Lower leg skin (tissue), 4 donors: ENCODE measurements at places on chromosomes 5 and 9. TPM values are rescaled to one million over a fixed set of nuclear protein-coding genes. Genes with fewer than 3 reads are reported as not detected.
A peak's percentile ranks its signal among the peaks of the same experiment; 100 is the strongest.

DNA sequence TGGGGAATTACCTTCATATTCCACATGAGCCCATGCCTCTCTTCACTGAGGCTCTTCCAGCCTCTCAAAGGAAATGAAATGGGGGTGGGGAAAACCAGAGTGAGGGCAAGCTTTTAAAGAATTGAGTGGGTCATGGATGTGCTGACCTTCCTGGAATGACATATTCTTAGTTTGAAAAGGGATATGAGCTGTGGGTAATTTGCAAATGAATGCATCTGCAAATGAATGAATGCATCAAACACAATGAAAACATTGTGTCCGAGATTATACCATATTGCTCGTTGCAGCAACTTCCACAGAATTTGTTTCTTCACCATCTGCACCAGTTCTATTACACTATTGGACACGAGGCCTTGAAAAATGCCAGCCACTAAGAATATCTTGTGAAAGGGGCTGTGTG is 198.6 kb upstream of the CDH6 start:
- no peak for DNase-seq

PAPPA gene
- 1.6 TPM for total RNA-seq

SPINK7 gene
- total RNA-seq: 23.1 TPM

- no peak for DNase-seq
Measured at GRCh38 chr5:1501372-1502045, 22.3 kb downstream of the LPCAT1 start.

GRCh38 chr9:127946728-127947127 is 9.1 kb upstream of the DPM2 start:
- DNase-seq: no peak

PTGDS gene
- 19.4 TPM for total RNA-seq

- DNase-seq: no peak
Measured at GRCh38 chr5:50447228-50447627, 6.1 kb upstream of the EMB start.

DNA sequence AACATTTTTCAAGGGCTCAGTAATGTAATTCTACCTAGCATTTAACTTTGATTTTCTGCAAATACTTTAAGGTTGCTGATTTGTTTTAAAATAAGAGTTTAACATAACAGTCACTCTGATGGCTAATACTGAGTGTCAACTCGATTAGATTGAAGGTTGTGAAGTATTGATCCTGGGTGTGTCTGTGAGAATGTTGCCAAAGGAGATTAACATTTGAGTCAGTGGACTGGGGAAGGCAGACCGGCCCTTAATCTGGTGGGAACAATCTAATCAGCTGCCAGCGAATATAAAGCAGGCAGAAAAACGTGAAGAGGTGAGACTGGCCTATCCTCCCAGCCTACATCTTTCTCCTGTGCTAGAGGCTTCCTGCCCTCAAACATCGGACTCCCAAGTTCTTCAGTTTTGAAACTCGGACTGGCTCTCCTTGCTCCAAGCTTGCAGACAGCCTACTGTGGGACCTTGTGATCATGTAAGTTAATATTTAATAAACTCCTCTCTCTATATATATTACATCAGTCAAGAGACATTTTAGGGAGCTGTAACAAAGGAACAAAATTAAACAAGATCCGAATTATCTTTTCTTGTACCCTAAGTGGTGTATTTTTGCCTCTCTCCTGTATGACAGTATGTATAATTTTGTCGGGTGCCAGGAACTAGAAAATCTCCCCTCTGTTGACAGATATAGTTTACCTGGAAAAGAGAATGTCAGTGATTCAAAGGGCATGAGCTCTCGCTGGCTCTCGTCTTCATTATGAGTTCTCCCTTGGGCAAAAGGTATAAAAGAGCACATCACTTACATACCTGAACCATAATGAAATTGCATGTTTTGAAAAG is 576.1 kb downstream of the LRRC70 start:
- no peak for DNase-seq

GRCh38 chr5:138035605-138036537 is 3.0 kb upstream of the FAM13B start:
- DNase-seq: peak; percentile 36

- no peak for DNase-seq
Measured at GRCh38 chr9:68507130-68507805, 33.4 kb downstream of the TMEM252 start.

GFM2 gene
- total RNA-seq: 16.7 TPM

LHX3 gene
- total RNA-seq: not detected
